ENCODE measurements at places on chromosomes 3 and 15.

- no peak for DNase-seq
Measured at GRCh38 chr15:94963953-94964352, 732.6 kb downstream of the MCTP2 start.

DNA sequence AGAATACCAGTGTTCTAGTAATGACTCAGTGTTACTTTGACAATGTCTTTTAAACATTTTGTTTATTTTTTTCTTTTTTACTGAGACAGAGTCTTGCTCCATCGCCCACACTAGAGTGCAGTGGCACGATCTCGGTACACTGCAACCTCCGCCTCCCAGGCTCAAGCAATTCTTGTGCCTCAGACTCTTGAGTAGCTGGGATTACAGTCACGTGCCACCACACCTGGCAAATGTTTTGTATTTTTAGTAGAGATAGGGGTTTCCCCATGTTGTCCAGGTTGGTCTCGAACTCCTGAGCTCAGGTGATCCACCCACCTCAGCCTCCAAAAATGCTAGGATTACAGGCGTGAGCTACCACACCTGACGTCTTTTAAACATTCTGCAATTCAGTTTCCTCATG, 15.7 kb downstream of the AQR start:
- no peak for DNase-seq

- DNase-seq, result no peak
Measured at GRCh38 chr15:66364944-66365528, 8.6 kb upstream of the TIPIN start.

GRCh38 chr3:177015881-177016280, 181.4 kb downstream of the TBL1XR1 start:
- no peak for DNase-seq

DNA sequence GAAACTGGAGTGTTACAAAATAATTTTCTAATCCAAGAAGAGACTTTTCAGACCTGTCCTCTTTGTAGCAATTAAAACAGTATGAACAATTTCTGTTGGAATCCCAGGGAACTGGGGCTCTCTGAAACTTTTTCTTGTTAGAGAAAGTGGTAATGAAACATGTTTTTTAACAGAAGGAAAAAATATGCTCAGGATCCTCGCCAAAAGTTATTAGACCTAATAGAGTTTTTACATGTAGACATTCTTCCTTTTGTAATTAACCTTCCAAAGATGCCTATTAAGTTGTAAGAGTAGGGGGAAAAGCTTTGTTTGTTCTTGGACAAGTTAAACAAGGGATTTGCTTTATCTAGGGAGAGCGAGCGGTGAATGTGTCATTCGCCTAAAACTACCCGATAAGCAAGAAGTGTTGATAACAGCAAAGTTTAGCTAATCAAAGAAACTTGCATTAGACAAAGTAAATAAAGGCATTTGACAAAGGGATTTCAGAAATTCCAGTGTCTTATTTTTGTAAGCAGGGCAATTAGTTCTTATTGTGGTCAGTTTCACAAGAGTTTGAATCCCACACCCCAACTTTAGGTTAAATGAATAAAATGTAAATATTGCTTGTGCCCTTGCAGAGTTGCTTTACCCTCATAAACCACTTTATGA, 2.3 kb downstream of the RARB start:
- no peak for DNase-seq

GRCh38 chr15:30001602-30002001, 81.2 kb upstream of the GOLGA8J start:
- DNase-seq, result no peak

DNA sequence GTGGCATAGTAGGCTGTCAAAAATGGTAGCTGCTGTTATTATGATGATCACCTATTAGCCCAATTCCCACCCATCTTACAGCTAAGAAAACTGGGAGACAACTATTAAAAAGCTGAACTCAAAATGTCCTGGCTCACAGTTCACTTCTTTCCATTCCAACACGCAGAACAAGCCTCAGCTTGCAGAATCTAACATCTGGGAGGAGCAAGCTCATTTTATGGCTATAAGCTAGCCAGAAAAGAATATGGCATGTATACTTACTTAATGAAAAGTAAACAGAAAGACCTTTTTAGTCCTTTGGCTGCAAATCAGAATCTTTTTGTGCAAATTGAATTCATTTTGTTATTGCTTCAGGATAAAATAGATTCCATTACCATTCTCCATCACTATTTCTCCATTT, 34.8 kb upstream of the CFAP20DC start:
- no peak for DNase-seq

- peak; percentile 19 for DNase-seq
Measured at GRCh38 chr3:52532838-52533622, 627 bp downstream of the NT5DC2 start.

DNA sequence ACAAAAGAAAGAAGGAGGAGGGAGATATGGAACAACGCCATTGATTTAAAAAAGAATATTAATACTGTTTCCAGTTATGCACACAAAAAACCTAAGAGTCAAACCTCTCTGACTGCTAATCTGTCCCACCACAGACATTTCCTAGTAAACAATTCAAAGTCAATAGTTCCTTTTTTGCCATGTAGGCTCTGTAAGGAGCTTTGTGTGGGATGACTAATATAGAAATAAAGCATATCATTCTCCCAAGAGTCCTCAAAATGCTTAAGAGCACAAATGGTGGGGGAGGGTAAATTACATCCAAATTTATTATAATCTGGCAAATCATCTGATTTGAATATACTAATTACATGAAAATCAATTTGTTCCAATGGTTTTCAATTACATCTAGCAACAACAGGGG, 155.9 kb upstream of the CNTN4 start:
- DNase-seq, result no peak

GRCh38 chr3:1139071-1139470, 46.2 kb downstream of the CNTN6 start:
- no peak for DNase-seq

GRCh38 chr15:27268923-27269322, 297.9 kb downstream of the GABRG3 start:
- no peak for DNase-seq

DNA sequence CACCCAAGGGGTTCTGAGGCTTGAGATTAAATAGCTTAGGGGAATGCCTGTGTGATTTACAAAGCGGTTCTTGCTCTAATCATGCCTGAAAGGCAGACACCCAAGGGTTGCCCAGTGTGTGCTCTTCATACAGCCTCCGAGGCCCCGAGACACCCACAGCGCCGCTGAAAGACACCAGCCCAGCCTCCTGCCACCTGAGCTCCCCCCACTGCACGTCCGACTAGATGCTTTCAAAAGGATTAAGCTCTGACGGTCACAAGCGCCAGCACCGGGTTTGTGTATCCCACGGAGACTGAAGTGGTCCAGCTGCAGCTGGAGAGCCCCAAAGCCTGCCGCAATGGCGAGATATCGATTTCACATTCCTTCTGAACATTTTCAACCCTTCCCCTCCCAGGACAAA, 50.3 kb downstream of the SPATA12 start:
- DNase-seq, result no peak

GRCh38 chr15:60912984-60913697, 316.0 kb downstream of the RORA start:
- no peak for DNase-seq

DNA sequence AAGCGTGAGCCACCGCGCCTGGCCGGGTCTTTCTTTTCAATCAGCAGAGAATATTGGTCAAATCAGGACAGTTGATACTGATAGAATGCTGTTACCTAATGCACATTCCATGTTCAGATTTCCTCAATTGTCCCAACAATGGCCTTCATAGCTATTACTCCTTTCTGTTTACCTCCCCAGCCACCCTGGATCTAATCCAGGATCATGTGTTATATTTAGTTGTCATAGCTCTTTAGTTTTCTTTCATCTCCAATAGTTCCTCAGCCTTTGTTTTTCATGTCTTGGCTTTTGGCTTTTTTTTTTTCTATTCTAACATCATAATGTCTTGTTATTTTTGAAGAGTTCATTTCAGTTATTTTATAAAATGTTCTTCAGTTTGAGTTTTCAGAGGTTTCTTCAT, 14.6 kb downstream of the USP3 start:
- no peak for DNase-seq

DNA sequence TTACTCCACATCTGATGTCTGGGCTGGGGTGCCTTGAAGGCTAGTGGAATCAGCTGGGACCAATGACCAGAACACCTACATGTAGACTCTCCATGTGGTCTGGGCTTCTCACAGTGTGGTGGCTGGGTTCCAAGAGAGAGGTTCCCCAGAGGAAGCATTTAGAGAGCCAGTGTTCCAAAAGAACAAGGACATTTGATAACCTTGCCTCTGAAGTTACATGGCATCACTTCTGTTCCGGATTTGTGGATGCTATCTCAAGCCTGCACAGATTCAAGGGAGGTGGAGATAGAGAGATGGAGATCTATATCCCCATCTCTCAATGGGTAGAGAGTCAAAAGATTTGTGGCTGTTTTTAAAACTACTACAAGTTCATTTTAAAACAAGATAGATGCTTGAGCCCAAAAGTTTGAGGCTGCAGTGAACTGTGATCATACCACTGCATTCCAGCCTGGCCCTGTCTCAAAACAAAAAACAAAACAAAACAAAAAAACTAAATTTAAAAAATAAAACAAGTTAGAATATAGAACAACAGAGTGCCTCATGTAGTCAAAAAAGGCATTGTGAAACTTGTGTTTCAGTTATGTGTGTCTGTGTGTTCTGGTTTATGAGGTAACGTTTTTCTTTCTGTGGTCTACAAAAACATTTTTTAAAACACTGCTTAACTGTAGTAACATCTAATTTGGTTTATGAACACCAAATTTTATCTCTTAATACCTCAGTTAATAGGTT, 44.8 kb downstream of the PDE8A start:
- DNase-seq, result no peak

- DNase-seq, result no peak
Measured at GRCh38 chr3:154979331-154979730, 100.8 kb upstream of the MME start.

DNA sequence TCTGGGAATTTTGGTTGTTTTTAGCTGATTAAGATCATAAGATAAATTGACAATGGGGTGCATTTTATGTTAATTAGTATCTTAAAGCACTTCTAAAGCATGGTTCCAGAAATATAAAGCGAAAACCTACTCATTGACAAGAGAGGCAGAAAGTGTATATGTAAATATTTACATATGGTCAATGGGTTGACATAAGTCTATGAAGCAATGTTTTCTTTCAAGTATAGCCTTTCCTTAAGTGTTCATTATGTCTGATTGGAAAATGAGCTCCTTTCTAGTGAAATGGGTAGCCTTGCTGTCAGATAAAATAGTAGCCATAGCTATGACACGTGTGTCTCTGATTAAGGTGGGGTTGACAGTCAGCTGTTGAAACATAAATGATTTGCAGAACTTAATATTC, 365.2 kb upstream of the AGTR1 start:
- DNase-seq, result no peak

DNA sequence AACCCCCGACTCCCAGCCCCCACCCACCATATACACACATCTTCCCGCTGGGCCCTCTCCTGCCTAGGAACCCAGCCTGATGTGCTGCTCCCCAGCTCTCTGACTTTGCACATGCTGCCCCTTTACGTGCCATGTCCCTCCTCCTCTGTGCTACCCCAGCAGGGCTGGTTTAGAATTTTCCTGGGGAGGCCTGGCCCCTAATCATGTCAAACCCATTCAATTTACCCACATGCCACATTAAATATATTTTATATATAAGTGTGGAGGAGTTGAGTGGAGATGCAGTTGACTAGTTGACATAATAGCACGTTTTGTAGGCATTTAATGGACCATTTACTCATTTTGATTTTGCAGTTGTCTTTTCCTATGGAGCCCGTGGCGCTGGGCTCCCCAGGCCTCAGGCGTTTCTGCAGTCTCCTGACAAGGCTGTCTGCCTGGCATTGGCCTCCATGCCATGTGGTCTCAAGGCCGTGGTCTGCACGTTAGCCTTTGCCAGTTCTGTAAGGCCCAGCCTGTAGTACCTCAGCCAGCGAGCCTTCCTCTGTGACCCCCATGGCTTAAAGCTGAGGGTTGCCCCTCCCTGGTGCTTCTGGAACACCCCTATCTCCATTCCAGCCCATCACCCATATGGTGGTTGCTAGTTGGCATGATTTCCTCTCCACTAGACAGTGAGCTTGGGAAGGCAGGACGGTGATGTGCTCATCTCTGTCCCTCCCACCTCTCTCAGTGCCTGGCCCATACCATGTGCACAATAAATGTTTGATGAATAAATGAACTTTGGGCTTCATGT, 155.8 kb downstream of the TLE3 start:
- no peak for DNase-seq

GRCh38 chr3:24482096-24482705, 12.4 kb downstream of the THRB start:
- no peak for DNase-seq

GRCh38 chr15:92599394-92599970, 56.1 kb downstream of the FAM174B start:
- DNase-seq, result no peak

GRCh38 chr3:195897853-195898415, 10.4 kb downstream of the TNK2 start:
- no peak for DNase-seq

DNA sequence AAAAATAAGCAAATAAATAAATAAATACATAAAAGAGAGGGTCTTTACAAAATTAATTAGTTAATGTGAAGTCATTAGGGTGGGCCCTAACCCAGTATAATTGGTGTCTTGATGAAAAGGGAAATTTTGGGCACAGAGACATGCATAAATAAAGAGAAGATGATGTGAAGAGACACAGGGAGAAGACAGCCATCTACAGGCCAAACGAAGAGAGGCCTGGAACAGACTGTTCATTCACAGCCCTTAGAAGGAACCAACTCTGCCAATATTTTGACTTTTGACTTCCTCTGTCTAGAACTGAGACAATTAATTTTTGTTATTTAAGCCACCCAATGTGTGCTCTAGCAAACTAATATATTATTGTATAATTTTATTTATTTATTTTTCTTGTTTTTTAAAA, 29.6 kb upstream of the SELENOK start:
- DNase-seq, result peak; percentile 17

- DNase-seq, result no peak
Measured at GRCh38 chr15:92149029-92149428, 244.7 kb upstream of the ST8SIA2 start.

- no peak for DNase-seq
Measured at GRCh38 chr15:80706161-80706560, 11.1 kb downstream of the ABHD17C start.

GRCh38 chr3:184591789-184592188, 30.2 kb downstream of the EPHB3 start:
- DNase-seq, result no peak

DNA sequence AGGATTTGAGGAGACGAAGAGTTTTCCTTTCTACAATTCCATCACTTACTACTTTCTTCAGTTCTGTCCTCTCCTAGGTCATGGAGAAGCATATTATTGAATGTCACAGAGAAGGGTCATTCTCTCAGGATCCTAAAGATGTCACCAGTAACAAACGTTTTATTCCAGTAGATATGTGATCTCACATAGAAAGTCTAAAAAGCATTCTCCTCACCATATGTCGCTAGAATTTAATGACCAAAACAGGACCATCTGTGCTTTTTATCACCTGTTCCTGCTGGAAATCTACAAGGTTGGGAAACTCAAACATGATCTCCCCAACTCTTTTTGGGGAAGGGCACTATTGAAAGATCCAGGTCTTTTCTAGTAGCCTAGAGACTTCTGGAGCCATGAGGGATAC, 24.0 kb upstream of the FRMD5 start:
- DNase-seq, result no peak

Measured in CD4-positive, alpha-beta T cell treated with Interleukin-12 subunit alpha and Interleukin-12 subunit beta, for 1 hour (primary cell).